ENCODE measurements at places on chromosomes 5 and 9. TPM values are rescaled to one million over a fixed set of nuclear protein-coding genes. Genes with fewer than 3 reads are reported as not detected.

SAP30L gene
- 19.4 TPM for total RNA-seq

LOX gene
- total RNA-seq = 4.6 TPM

PCDHA4 gene
- total RNA-seq = 15.0 TPM

IL5 gene
- total RNA-seq = not detected

CNTFR gene
- total RNA-seq = 17.5 TPM

RARS1 gene
- 171 TPM for total RNA-seq

IFNA21 gene
- not detected for total RNA-seq

FOXD4L4 gene
- 1.4 TPM for total RNA-seq

ENHO gene
- total RNA-seq = 58.8 TPM

RASGRF2 gene
- 13.4 TPM for total RNA-seq

TOPORS gene
- 39.4 TPM for total RNA-seq

ACOT12 gene
- total RNA-seq = 5.1 TPM

SLC36A1 gene
- 18.0 TPM for total RNA-seq

ADRB2 gene
- 2.1 TPM for total RNA-seq

PCDHA13 gene
- 9.9 TPM for total RNA-seq

GLRA1 gene
- total RNA-seq = 5.5 TPM

SPRY4 gene
- total RNA-seq = 4.8 TPM

GAS1 gene
- total RNA-seq = 9.9 TPM

ARHGEF39 gene
- 0.46 TPM for total RNA-seq

PLEKHG4B gene
- total RNA-seq = 4.2 TPM

CCL21 gene
- total RNA-seq = not detected

ZDHHC11B gene
- 7.6 TPM for total RNA-seq

THBS4 gene
- total RNA-seq = 11.8 TPM

TMEM215 gene
- total RNA-seq = 9.0 TPM

LPCAT1 gene
- 181 TPM for total RNA-seq

DAB2 gene
- 11.5 TPM for total RNA-seq

SPATA31E1 gene
- total RNA-seq = not detected

POU5F2 gene
- 3.7 TPM for total RNA-seq

GRIN3A gene
- total RNA-seq = 46.8 TPM

GARIN3 gene
- total RNA-seq = not detected

PCDHGC4 gene
- 91.6 TPM for total RNA-seq

PPP3R2 gene
- 0.92 TPM for total RNA-seq

ACO1 gene
- 14.3 TPM for total RNA-seq

FBXL7 gene
- 2.8 TPM for total RNA-seq

SPINK6 gene
- total RNA-seq = not detected

RANBP17 gene
- total RNA-seq = 189 TPM

CRB2 gene
- 17.1 TPM for total RNA-seq

CCT5 gene
- total RNA-seq = 259 TPM

SLC2A6 gene
- 22.8 TPM for total RNA-seq

NTRK2 gene
- total RNA-seq = 272 TPM

FAM78A gene
- 2.5 TPM for total RNA-seq

TXNDC8 gene
- not detected for total RNA-seq

PCDHB16 gene
- total RNA-seq = 5.8 TPM

ANKRD31 gene
- total RNA-seq = 1.2 TPM

POLR1E gene
- total RNA-seq = 32.8 TPM

SPATA31A3 gene
- total RNA-seq = not detected

GRM6 gene
- 0.23 TPM for total RNA-seq

OR1Q1 gene
- not detected for total RNA-seq

APBB3 gene
- total RNA-seq = 29.8 TPM

ZBED3 gene
- 4.4 TPM for total RNA-seq

AGXT2 gene
- 0.23 TPM for total RNA-seq

WDR5 gene
- 25.6 TPM for total RNA-seq

HMMR gene
- 4.4 TPM for total RNA-seq

JADE2 gene
- total RNA-seq = 5.8 TPM

HTR1A gene
- 5.5 TPM for total RNA-seq
